ENCODE measurements at places on chromosomes 13 and 19.

- DNase-seq = no peak
These were observed 27.0 kb downstream of the WTIP start for GRCh38 chr19:34508540-34508939.

GRCh38 chr13:32737111-32737571 lies 150.9 kb downstream of the PDS5B start:
- no peak for DNase-seq

- DNase-seq = no peak
These were observed 10.8 kb downstream of the FFAR2 start for GRCh38 chr19:35458731-35459391.

DNA sequence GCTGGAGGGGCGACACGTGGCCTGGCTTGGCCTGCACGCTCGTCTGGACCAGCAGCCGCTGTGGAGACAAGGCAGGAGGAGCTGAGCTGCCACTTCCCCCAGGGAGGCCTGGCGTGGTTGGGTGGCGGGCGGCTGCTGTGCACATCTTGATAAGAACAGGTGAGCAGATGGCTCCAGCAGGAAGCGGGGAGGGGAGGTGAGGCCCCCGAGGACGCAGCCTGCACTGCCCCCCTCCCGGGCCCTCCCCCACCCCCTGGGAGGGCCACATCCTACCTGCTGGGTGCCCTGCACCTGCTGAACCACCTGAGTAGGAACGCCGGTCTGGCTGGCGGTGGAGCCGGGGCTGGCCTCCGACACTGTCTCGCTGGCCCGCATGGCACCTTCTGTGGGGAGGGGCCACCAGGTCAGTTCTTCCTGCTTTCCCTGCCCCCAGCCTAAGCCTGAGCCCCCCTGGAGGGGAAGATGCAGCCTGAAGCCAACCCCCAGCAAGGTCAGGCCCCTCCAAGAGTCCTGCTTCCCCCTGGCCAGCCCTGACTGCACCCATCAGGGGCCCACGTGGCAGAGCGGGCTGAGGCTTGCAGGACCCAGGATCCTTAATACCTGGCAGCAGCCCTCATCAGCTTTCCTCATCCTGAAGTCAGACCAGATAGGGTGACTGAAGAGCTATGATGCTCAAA lies 22.8 kb downstream of the RFX1 start:
- DNase-seq = no peak

GRCh38 chr13:51932231-51932630 lies 70.5 kb downstream of the CCDC70 start:
- DNase-seq = no peak

DNA sequence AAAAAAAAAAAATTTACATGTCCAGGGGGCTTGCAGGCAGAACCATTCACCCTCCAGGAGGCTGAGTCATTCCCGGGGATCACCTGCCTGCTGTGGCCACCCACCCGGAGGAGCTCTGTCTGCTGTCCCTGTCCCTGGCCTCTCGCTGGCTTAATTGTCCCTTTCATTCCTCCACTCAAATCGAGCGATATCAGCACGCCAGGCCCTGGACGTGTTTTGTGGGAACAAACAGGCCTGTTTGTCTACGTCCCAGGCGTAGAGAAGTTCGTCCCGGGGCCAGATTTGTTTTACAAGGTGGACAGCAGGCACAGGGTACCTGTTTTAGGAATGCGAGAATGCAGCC lies 21.2 kb downstream of the SULT2B1 start:
- no peak for DNase-seq
